ENCODE measurements at places on chromosomes 7 and 10.

GRCh38 chr7:4212376-4212775, 469.7 kb upstream of the FOXK1 start:
- DNase-seq, result no peak

- no peak for DNase-seq
These were observed 11.7 kb downstream of the RPA3 start for GRCh38 chr7:7706556-7707172.

DNA sequence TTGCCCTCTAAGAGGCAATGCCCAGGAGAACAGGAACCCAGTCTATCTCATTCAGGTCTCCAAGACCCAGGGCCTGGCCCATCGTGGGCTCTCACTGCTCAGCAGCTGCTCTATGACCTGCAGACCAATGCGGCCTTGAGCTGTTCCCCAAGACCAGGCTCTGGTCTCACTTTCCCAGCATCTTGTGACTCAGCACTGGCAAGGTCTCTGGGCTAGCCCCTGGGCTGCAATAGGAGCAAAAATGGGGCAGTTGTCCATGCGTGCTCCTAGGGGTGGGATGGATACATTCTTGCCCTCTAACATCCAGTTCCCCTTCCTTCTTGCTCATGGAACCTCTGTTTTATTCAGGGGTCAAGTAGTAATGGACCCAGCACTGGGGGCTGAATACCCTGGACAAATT, 13.5 kb downstream of the GCK start:
- no peak for DNase-seq

GRCh38 chr10:69416695-69417094, at the start of gene TACR2:
TACR2 (minus strand) TSS chr10:69416918; CDS start chr10:69416323, 595 bp downstream.
- no peak for DNase-seq

DNA sequence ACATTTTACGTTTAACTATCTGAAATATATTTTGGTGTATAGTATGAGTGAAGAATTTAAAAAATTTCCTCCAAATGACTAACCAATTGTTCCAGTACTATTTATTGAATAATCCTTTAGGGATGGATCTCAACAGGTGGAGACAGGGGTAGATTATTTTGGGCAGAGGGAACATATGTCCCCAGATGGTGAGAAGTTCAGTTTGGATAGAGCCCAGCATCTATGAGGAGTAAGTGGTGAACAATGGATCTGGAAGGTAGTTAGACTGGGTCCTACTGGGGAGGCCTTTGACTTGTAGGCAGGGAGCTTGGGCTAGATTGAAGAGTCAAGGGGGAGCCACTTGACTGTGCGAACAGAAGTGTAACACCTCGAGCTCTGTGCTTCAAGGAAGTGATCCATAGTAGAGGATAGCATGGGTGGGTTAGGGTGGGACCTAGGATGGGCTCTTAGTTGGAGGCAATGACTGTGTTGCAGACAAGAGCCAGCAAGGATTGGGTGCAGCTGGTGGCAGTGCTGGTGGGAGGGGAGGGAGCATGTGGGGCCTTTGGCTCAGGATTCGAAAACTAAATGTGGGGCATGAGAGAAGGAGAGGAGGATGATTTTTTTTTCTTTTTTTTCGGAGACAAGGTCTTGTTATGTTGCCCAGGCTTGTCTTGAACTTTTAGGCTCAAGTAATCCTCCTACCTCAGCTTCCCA, 3.9 kb upstream of the PURB start:
- no peak for DNase-seq

DNA sequence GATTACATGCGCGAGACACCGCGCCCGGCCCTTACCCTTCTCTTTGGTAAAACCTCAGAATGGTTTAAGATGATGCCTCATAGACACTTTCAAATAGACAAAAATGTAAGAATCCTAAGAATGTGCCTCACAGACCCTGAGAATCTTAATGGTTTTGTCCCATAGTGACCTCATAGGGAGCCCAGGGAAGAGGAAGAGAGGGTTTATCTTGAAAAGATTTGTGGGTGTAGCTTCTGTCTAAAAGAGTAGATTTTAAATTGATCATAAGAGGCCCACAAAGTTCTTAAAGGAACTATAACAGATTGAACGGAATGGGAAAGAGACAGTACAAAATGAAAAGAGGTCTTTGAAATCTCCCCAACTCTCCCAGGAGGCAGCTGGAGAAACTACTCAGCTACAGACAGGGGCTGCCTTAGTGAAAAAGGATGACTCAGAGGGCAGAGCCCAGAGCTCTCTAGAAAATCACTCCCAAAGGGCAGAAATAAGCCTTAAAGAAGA, 220.6 kb downstream of the ADRA2A start:
- DNase-seq, result no peak

DNA sequence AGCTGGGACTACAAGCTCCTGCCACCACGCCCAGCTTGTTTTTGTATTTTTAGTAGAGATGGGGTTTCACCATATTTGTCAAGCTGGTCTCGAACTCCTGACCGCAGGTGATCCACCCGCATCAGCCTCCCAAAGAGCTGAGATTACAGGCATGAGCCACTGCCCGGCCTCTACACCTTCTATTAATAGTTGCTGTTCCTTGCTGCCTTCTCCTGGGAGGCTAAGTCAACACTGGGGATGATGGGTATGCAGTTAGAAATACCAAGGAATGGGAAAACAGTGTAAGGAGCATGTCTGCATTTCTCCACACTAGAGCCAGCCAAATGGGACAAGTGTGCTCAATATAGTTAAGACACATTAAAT, 97.3 kb upstream of the PDLIM1 start:
- DNase-seq, result no peak

DNA sequence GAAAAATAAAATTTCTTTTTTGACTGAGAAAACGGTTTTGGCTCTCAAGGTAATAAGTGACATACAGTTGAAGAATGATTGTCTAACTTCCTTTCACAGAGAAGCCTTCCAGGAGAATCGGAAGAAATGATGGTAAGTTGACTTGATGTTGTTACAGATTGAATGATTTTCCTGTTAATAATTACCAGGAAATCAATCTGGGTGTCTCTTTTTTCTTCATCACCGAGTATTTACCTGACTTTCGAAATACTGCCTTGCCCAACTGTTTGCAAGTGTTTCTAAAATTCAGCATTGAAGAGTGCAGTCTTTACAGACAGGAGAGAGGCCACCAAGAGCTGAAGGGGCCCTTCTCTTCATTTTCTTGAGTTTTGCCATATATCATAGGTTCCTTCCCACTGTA, 4.0 kb downstream of the ITIH2 start:
- DNase-seq, result no peak

- DNase-seq, result no peak
These were observed 32.5 kb upstream of the SEPTIN7 start for GRCh38 chr7:35768346-35768745.

DNA sequence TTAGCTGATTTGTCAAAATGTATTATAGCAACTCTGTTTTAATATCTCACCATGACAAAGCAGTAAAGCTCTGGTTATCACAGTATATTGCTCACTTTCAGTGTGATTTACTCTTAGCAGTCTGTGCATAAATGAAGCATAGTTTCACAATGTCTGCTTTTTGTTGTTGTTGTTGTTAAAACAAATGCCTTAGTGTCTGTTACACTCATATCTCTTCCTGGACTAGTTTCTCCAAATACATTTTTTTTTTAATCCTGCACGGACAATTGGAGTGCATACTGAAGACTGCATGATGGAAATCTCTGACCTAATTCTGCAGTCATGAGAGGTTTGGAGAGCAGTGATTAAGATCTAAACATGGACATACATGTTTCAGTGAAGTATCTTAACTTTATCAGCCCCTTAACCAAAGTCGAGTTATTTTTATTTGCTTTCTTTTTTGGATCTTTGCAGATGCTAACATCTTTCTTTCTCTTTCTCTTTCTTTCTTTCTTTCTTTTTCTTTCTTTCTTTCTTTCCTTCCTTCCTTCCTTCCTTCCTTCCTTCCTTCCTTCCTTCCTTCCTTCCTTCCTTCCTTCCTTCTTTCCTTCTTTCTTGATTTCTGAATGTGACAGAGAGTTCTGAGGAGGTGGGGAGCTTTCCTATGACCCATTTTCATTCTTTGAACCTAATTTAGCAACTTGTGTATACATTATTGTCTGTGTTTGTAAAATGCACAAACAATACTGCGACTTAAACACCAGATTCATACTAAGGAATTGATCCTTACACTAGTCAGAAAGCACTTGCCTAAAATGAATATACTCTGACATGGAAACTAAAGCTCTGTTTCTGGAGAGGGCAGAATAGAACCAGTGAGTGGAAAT, 161.5 kb upstream of the AGR3 start:
- DNase-seq, result no peak

- DNase-seq, result no peak
These were observed 249.8 kb upstream of the TCF7L2 start for GRCh38 chr10:112700215-112700671.

DNA sequence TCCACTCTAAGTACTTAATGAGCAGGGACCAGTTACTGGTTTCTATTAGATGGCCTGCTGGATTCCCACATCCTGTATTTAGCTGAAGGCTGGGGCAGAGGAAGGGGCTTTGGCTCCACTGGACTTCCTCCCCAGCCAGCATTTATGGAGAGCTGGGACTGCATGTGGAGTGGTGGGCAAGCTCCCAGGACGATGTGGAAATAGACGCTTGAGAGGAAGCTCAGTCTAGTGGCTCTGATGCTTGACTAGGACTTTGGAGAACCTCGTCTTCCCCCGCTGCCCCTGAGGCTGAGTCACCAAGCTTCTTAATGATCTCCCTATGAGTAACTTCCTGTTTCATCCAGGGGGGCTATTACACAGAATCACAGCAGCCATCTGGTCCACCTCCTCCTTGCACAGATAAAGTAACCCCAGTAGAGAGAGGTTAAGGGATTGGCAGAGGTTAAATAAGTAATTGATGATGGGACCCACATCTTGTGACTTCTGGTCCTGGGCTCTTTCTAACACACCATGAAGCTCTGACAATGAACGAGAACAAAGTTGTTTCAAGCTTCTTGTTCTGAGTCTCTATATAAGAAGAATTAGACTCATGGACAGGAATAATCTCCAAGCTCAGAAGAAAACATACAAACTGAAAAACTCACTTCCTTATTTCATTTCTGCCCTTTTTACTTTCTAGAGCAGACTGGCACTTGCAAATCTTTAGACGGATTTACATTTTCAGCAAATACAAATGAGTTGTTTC, 126.2 kb downstream of the PRPF18 start:
- DNase-seq, result no peak

DNA sequence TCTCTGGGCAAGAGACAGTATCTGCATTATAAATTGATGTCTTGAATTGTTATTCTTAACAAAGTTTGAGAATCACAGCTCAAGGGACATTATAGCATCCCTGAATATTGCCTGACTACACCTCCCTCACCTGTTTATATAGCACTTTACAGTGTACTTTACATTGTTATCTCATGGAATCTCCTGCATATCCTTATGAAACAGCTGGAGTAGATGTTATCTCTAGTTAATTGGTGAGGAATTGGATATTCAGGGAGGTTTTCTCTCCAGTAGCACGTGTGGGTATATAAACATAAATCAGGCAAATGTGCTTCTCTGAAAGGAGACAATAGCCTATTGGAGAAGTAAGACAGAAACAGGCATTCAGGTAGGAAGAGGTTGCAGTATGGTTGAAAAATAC, 117.2 kb downstream of the SRI start:
- DNase-seq, result no peak

GRCh38 chr10:95560278-95561176, 644 bp downstream of the SORBS1 start:
- DNase-seq, result peak; percentile 51

- peak; percentile 75 for DNase-seq
These were observed 50.5 kb upstream of the FOXK1 start for GRCh38 chr7:4631380-4632179.

- DNase-seq, result no peak
These were observed 19.2 kb downstream of the LEP start for GRCh38 chr7:128260069-128260795.

DNA sequence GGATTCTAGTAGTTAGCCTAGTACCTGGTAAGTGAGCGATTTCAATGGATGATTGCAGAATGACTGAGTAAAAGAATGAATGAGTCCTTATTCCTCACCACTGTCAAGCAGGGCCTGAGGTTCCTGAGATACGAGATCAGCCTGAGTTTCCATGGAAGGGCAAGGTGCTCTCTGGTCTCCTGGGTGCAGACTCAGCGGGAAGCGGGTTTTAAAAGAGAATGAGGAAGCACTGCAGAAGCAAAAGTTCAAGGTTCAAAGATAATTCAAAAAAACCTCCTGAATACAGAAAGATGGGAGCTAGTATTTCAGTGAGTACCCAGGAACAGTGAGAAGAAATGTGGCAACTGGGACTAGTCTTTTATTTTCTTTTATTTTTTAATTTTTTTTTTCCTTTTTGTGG, 4.3 kb downstream of the ZNF3 start:
- no peak for DNase-seq

- no peak for DNase-seq
These were observed 36.7 kb downstream of the DDC start for GRCh38 chr7:50528266-50529092.

- no peak for DNase-seq
These were observed 35.2 kb downstream of the POR start for GRCh38 chr7:75950111-75950681.

DNA sequence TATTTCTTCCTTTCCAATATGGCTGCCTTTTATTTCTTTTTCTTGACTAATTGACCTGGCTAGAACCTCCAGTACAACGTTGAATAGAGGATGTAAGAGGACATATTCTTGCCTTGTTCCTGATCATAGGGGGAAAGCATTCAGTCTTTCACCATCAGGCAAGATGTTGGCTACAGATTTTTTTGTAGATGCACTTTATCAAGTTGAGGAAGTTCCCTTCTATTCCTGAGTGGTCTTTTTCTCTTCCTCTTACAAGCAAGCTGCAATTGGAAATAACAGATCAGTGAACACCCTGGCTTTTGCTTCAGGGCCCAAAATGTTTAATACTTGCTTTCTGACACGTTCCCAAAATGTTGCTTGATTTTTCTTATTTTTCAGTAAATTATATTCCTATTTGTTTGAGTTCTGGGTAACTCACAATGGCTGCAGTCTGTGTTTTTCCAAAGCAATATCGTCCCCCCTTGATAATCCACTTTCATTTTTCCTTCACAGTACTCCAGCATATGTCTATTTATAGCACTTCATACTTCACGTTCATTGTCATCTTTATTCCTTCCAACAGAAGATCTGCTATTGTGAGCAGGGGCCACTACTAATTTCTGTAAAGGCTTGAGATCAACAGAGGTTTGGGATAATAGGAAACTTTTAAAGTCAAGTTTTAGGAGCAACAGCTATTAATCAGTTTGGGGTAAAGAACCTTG, 11.7 kb downstream of the CPEB3 start:
- DNase-seq, result no peak

DNA sequence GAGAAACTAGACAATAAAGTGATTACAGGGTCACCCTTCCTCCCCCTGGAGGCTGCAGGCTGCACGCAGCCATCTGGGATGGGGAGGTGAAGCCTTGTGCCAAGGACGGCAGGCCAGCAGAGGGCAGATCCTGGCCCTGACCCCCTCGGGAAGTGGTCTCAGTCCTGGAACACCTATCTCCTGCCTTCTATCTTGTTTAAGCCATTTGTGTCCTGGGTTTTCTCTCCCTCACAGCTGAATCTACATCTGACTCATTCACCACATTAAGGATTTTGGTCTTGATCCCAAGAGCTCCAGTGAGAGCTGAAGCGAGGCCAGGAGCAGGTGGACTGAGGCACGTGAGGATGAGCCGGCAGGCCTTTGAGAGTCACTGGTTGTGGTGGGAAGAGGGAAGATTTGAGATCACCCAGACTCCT, 16.4 kb upstream of the PARP12 start:
- peak; percentile 65 for DNase-seq

- DNase-seq, result no peak
These were observed 58.5 kb downstream of the TRUB1 start for GRCh38 chr10:114996542-114996941.

- no peak for DNase-seq
These were observed 9.2 kb downstream of the HABP2 start for GRCh38 chr10:113562069-113562468.

GRCh38 chr7:93817526-93817925, 73.0 kb downstream of the TFPI2 start:
- DNase-seq, result no peak

Data from HEK293T (cell line).